Stimulated activated CD4-positive, alpha-beta T cell treated with anti-CD3 and anti-CD28 coated beads, Interleukin-1b, Interleukin-23, amount 100 ng/mL, for 4 hours (primary cell): ENCODE measurements at places on chromosomes 12 and 14.

GRCh38 chr14:47917344-47917954 lies 242.0 kb upstream of the MDGA2 start:
- DNase-seq, result no peak

GRCh38 chr12:128737292-128737966 lies 86.3 kb downstream of the SLC15A4 start:
- no peak for DNase-seq

DNA sequence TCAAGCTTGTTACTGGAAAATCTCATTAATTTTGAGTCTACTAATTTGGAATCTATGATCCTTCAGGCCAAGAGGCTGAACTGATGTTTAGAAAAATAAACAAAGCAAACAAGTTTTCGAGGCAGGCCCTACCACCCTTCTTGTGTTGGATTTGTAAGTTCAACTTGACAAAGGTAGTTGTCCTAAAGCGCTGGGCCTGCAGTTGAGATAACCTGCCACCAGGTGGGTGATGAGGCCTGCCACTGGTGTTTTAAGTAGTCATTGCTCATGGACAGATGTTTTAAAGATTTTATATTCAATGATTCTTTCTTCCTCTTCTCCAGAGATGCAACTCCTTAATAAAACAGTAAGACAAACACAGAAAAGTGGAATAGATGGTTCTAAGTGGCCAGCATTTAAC lies 19.4 kb downstream of the ACVRL1 start:
- DNase-seq, result peak; percentile 37

DNA sequence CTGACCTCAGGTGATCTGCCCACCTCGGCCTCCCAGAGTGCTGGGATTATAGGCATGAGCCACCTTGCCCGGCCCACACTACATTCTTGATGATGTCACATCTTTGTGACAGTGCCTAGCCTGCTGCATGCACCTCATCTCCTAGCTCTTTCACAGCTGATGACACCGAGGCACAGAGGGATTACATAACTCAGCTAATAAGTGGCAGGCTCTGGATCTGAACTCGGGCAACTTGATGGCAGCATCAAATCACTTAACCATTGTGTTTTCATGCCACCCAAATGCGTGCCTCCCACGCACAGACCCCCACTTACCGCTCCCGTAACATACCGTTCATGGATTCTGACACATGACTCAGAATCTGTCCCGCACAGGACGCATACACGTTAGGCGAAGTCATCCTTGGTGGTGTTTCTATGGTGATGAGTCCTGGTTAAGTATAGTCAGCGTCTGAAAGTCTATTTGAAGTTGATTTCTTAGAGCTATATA lies 7.4 kb downstream of the TMEM120B start:
- no peak for DNase-seq

- peak; percentile 73 for DNase-seq
These were observed 1133.3 kb downstream of the BCL11B start for GRCh38 chr14:98138666-98139065.

GRCh38 chr12:66965621-66966020 lies 286.7 kb upstream of the GRIP1 start:
- no peak for DNase-seq

GRCh38 chr14:51993285-51993920 lies 4.1 kb downstream of the RTRAF start:
- no peak for DNase-seq

GRCh38 chr14:103111232-103111868 lies 11.9 kb upstream of the TNFAIP2 start:
- no peak for DNase-seq

- no peak for DNase-seq
These were observed 131.6 kb upstream of the FRMD6 start for GRCh38 chr14:51520087-51520486.

DNA sequence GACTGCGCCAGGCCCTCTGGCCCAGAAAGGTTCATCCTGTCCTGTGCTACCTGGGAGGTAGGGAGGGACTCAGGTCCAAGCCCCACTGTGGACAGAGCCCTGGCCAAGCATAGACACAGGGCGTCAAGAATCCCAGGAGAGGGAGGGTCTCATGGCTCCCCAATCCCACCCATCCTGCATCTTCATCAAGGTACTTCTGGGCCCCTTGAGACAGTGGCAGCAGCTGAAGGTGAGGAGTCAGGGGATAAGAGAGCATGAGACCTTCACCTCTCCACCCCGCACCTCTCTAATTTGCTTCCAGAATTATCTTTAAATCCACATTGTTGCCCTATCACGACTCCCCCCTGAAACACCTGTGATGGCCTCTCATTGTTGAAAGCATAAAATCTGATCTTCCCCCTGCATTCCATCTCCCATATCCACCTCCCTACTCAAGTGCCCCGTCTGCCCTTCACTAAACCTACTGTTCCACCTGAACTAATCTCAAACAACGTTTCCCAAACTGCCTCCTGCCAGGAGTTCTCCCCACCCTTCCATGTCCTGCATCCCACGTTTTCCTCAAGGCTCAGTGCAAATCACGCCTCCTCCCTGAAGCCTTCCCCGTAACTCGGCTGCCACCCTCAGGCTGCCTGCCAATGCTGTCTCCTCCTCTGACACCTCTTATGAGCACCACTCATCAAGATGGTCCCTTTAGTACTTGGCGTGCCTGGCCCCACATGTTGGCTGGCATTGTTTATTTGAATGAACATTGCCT lies 27.1 kb downstream of the KRT18 start:
- no peak for DNase-seq

DNA sequence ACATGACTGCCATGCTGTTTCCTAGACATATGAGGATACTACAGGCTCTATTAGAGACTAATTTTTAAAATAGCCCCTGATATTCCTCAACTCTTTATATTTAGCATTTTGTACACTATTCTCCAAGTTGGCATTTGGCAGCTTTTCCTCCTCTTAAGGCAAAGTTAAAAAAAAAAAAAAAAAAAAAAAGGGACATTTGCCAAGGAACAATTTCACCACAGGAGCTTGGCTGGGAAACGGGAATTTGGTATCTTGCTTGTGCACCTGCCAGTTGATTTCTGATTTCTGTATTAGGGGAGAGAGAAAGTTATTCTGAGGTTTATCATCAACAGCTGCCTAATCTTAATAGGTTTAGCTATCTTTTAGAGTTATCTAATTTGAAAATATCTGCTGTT lies 87.2 kb downstream of the CAND1 start:
- no peak for DNase-seq

GRCh38 chr12:122872815-122873361 lies 23.0 kb downstream of the VPS37B start:
- DNase-seq, result no peak

DNA sequence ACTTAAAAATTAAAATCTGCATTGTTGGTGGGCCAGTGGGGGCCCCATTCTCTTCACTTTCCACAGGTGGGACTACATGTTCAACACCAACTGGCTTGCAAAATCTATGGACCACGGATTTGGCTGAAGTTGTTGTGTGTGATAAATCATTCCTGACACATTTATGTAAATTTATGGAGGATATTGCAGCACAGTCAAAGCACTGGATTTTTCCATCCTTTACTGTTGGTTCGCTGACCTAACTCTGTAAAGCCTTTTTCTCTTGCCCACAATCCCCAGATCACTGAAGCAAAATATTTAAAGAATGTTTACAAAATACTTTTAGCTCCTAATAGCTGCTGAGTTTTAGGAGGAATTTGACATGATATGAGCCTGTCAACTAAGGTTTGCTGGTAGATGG lies 219.7 kb upstream of the PRICKLE1 start:
- DNase-seq, result no peak

- DNase-seq, result no peak
These were observed 35.4 kb downstream of the SLC38A1 start for GRCh38 chr12:46233423-46233822.

DNA sequence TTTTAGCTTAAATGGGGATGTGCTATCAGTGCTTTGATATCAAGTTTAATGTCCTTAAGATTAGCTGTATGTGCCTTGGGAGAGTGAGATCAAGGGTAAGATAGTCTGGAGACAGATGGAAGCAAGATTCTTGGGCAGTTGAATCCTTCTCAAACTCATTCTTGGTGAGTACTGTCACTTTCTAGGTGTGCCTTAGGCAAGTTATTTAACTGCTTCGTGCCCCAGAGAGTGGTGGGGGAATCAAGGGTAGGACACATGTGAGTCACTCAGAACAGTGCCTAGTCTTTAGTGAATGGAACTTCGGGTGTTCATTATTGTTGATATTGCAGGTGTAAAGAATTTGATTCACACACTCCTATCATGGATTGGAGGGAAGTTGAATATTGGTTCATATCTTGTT lies 803.7 kb downstream of the DIO2 start:
- no peak for DNase-seq

GRCh38 chr14:77549451-77549850 lies 50.8 kb upstream of the ISM2 start:
- no peak for DNase-seq

- no peak for DNase-seq
These were observed 172.0 kb upstream of the FRMD6 start for GRCh38 chr14:51479584-51480325.

GRCh38 chr14:56703947-56704346 lies 106.3 kb downstream of the OTX2 start:
- no peak for DNase-seq

GRCh38 chr14:51482102-51482501 lies 169.6 kb upstream of the FRMD6 start:
- DNase-seq, result no peak
